ENCODE measurements at places on chromosomes 5 and 9.

DNA sequence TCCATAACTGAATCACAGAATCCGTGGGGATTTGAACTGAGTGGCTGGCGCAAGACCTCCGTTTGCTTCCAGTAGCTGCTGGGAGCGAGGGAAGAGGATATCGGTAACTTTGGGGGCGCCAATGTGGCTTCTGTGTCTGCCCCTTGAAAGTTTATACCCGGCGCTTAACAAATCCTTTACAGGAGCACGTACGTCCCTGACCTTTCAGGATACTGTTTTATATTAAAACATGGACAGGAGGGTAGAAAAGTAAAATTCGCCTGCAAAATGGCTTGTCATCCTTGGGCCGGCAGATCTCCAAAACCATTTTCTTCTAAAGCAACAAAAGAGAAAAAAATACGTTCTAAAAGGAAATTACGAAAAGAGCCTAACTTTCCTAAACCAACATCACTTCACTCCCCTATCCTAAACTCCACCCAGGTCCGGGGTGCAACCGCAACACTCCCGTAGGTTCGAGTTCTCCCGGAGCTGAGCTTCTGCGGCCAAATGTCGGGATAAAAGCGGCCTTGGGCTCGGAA lies 656 bp upstream of the DMRT3 start:
- no peak for DNase-seq

- DNase-seq = no peak
Measured at GRCh38 chr5:123814801-123815470, 303.0 kb downstream of the CSNK1G3 start.

DNA sequence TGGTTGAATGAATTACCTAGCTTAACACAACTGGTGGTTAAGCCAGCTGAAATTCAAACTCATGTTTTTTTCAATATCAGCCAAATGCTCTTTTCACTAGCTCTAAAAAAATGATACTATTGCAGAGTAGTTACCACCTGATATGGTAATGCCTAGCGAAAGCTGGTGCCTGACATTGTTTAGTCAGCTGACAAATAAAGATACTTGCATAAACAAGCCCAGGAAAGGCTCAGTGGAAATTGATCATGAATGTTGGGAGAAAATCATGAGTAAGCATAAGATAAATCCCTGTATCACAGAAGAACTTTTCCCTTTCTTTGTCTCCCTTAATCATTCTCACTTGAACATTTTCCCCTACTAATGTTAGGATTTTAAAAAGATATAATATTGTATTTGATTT lies 54.6 kb downstream of the FGF10 start:
- DNase-seq = no peak

GRCh38 chr5:35859101-35859661 lies 2.5 kb downstream of the IL7R start:
- no peak for DNase-seq

GRCh38 chr5:131355971-131356528 lies 92.2 kb downstream of the CDC42SE2 start:
- no peak for DNase-seq

- DNase-seq = peak; percentile 72
Measured at GRCh38 chr5:32232441-32233219, 58.5 kb upstream of the GOLPH3 start.

DNA sequence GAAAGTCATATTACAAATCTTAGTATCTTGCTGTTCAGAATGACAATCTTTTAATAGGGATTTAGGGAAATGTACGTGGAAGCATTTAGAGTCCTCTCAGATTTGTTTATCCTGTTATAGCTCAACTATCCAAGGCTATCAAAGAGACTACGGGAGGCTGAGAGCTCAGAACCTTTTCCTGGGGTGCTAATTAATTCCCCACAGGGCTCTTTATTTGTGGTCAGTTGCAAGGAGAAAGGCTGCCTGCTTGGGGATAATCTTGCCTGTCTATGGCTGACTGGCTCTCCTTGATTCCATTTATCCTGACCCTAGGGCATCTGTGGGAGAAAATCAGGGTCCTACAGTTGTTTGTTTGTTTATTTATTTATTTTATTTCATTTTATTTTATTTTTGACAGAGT lies 28.0 kb upstream of the RPS23 start:
- no peak for DNase-seq

GRCh38 chr9:7042124-7042523 lies 284.4 kb downstream of the KDM4C start:
- no peak for DNase-seq

GRCh38 chr9:92424340-92424739 lies at the start of gene OMD:
OMD (minus strand) TSS chr9:92424471; CDS start chr9:92417558, 6,913 bp downstream.
- no peak for DNase-seq

- DNase-seq = no peak
Measured at GRCh38 chr5:133245191-133246052, 193.6 kb downstream of the HSPA4 start.

DNA sequence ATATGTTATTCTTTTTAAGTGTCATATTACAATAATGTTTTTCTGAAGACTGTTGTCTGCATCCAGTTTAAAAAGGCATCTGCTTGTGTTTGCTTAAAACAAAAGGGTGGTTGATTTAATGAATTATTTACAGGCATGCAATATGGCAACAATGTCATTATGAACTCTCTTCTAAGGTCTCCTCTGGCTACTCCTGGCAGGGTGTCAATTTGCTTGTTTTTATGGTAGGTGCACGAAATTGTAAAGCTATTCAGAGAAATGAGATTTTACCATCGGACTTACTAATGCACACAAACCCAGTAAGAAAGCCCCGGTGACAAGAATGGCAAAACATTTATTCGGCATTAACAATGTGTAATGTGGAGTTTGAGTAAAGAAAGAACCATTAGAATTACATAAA lies 539.8 kb upstream of the ZNF608 start:
- DNase-seq = no peak

GRCh38 chr5:110784901-110785300 lies 46.1 kb downstream of the SLC25A46 start:
- DNase-seq = no peak

GRCh38 chr5:66498791-66499207 lies 97.4 kb upstream of the MAST4 start:
- DNase-seq = no peak

DNA sequence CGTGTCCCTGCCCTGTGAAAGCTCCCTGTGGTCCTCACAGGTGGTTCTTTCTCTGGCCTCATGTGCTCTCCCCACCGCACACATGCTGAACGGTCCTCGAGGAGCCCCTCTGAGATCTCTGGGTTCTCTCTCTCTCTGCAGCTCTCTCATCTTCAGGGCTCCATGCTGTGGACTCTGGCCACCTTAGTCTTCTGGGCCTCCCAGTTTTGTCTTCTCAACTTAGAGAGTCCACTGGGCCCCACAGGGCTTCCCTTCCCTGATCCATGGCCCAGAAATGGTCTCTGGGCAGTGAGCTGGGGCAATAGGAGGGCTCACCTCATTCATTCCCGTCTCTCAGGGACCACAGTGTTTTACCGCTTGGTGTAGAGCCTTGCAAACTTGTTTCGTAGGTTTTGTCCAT lies 26.4 kb downstream of the FGD3 start:
- DNase-seq = no peak

DNA sequence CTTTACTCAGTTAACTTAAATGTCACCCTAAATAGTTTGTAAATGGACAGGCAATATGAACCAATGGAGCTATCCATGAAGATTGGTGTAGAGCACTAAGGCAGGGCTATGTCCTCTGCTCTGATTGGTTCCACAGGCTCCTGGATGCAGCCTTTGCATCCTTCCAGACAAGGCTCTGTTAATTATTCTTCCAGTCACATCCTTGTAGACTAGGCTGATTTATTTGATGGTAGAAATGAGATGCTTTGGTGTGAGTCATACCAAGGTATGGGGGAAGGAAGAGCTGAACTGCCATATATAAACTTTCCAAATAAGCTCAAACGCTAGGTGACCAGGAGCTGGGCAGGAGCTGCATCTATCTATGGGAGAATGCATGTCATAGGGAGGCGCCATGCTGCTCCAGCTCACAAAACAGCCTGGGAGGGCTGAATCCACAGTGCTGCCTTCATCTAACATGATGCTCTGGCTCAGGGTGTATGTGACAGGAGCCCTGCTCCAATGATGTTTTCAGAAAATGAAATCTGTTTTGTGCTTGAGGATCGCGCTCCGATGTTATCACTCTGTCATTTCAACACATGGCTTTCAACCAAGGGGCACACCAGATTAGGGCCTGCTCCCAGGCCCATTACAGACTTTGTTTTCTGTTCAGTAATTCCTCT lies 818.0 kb upstream of the ZNF608 start:
- DNase-seq = no peak

DNA sequence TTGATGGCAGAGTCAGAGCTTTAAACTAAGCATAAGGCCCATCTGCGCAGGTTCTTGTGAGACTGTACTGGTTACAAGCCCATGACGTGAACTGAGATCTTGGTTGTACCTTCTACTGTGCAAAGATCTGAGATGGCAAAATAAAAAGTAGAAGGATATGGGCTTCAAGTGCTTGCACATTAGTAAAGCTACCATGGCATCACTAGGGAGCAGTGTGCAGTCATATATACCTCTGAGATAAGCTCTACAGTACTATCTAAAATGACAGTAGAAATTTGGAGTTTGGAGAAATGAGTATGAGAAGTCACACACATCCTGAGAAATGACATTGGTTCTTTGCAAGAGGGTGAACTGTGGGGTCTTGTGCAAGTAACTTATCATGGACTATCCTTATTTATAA lies 408.2 kb upstream of the PRR16 start:
- DNase-seq = no peak

DNA sequence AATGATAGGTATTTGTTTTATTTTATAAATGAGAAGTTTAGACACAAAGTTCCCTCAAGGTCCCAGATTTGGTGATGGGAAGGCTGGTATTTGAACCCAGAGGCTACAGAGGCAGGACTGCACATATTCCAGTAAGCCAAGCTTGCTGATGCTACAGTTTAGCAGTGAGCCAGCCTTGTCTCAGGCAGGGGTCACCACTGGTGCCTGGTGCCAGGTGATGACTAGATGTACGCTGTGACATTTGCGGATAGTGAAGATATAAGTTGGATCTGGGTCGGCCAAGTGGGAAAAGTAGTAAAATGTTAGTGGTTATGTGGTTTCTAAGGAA lies 143.9 kb downstream of the AOPEP start:
- DNase-seq = no peak

GRCh38 chr9:81871695-81872094 lies 56.5 kb upstream of the SPATA31D4 start:
- DNase-seq = no peak

GRCh38 chr9:86749161-86749893 lies 198.0 kb downstream of the GAS1 start:
- DNase-seq = no peak

DNA sequence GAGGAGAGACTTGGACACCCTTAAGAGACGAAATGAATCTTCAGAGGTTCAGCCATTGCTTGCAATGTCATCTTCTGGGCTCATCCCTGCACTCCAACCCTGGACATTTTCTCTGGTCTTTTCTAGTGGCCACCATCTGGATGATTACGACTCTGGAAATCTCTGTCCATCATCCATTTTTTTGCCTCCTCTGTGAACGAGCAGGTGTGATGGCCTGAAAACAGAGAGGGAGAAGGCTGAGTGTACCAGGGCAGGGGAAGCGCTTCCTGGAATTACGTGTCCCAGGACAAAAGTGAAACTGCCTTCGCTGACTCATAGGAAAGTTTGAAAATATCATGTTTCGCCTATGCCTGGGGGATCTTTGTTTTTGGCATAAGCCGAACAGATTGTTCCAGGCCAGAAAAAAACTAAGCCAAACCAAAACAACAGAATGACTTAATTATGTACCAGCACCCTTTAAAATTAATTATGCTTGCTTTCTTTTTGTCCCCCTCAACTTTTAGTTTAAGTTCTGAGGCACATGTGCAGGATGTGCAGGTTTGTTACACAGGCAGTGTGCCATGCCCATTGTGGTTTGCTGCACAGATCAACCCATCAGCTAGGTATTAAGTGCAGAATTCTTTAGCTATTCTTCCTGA lies 31.9 kb downstream of the ANKRD33B start:
- no peak for DNase-seq

GRCh38 chr5:140347360-140347759 lies 957 bp upstream of the HBEGF start:
- no peak for DNase-seq

DNA sequence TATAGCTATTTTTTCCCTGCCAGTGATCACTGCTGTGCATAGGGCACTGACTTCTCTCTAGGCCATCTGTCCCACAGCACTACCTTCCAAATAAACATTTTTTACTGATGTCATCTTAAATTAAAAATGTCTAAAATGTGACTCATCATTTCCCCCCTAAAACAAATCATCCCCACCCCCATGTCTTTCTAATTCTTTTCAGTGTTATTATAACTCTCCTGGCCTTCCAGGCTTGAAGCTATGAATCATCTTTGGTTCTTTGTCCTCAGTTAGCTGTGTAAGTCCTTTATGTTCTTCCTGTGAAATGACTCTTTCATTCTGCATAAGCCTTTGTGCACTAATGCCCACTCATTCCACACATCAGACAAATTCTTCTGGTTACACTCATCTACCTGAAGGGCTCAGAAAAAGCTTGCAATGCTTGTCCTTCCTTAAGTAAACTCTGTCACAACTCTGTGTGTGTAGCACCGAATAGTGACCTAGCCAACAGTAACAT lies 78.1 kb downstream of the CFAP95 start:
- no peak for DNase-seq

DNA sequence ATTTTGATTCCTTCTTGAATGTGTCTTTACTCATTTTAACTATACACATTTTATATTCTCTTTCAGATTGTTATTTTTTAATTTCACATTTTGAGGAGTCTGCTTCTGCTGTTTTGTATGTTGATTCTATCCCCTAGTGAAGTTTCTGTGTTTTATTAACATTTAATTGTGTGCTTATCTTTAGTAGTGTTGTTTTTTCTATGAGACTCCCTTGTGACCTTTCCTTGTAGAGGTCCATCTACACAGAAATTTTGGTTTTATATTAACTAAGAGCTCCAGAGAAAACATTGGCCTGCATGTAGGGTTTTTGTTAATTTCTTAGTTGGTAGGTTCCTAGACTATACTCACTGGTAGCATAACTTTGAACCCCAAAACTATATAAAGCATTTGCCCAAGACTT lies 35.4 kb upstream of the IL13 start:
- no peak for DNase-seq

GRCh38 chr5:39424736-39425637 lies at the start of gene DAB2:
DAB2 (minus strand) TSS chr5:39424980; CDS start chr5:39394320, 30,660 bp downstream.
- peak; percentile 95 for DNase-seq

- DNase-seq = no peak
Measured at GRCh38 chr5:67000794-67001475, 195.7 kb downstream of the CD180 start.

DNA sequence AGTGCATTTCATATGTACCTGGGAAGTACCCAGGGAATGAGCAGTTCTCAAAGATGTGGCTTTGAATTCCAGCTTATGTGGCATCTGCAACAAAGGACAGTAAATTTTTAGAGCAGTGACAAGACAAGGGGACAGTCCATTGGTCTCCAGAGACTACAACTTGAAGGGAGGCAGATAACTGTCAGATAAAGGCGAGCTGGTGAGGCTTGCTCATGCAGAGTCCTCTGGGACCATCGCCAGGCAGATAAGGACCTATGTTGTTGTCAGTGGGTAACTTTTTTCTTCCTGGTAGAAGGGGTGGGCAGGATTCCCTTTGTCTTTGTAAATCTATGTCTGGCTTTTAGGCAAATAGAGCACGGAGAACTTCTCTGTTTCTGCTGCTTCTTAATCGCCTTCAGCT lies 120.2 kb downstream of the ICE1 start:
- DNase-seq = no peak
